ENCODE measurements at places on chromosomes 7 and 10.

DNA sequence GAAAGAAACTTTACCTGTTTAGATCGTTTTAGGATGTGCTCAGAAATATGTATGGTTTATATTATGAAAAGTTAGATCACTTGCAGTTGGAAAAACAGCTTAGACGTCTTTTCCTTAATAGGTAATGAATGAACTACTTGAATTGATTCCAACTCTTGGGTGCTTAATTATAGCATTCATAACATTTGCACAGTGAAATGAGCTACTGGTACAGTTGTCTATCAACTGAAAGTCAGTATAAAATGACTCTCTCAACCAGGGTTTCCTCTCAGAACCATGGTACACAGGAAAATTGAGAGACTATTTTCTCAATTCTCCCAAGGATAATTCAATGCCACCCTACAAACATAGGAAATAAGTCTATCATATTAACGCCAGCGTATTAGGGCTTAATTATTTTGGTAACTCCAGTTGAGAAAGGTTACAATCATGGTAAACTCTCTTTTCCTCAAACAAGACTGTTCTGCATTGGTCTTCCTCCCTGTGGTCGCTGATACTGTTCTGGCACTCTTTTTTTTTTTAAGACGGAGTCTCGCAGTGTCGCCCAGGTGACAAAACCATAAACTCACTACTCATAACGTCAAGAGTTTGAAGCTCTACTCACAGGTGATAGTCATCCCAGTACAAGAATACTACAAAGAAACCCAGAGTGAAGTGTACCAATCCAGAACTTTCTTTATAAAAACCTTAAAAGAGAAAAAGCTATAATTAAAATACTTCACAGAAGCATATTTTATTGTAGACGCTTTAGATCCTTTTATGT lies 2.0 kb downstream of the ANLN start:
- DNase-seq: no peak

- no peak for DNase-seq
Observed at GRCh38 chr7:28990200-28990960, 32.2 kb upstream of the TRIL start.

- DNase-seq: no peak
Observed at GRCh38 chr7:424961-425793, 94.5 kb downstream of the PDGFA start.

- no peak for DNase-seq
Observed at GRCh38 chr10:77591238-77591880, 46.2 kb downstream of the KCNMA1 start.

DNA sequence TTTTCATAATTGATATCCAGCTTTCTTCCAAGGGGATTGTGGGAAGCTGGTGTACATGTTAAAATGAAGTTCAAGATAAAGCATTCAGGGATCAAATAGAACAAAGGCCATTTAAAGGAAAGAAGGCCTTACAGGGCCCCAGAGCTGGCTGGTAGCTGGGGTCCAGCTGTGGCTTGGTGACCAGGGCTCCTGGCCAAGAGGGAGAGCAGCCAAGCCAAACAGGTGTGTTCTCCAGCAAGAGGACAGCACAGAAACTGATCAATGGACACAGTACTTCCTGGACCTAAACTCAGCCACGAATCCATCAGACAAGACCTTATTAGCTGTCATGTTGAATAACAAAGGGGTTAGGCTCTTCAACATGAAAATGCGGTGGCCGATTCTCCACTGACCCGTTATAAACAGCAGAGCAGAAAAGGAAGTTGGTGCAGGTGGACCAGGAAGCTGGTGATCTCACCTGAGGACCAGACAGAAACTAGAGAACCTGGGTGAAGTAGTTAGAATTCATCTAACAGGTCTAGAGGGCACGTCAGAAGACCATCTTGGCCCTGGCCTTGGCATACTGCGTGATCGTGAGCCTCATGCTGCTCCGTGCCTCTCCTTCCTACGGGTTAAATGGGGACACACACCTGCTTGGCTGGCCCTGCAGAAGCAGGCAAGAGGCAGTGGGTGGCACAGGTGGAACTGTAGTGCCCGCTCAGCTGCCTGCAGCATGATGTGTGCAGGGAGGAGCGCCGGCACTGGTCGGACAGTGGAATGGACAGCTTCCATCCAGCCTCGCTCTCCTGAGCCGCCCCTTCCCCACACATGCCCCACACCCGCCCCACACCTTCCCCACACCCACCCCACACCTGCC lies 53.8 kb downstream of the PARP12 start:
- no peak for DNase-seq

- no peak for DNase-seq
Observed at GRCh38 chr7:83769407-83769806, 120.5 kb upstream of the SEMA3E start.

- no peak for DNase-seq
Observed at GRCh38 chr7:155612658-155613057, 31.8 kb upstream of the RBM33 start.

DNA sequence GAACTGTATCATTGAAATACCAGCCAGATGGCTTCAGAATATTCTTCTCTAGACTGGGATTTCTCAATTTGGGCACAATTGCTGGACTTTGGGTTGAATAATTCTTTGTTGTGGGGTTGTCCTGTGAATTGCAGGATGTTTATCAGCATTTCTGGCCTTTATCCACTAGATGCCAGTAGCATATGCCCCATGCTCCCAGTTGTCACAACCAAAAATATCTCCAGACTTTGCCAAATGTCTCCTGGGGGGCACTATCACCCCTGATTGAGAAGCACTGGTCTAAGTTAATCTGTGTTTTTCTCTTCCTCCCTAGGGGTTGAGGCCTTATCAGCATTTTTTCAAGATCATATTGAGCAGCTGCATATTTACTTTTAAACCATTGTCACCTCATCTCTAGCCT lies 204.9 kb upstream of the SP8 start:
- DNase-seq: no peak

Data from stimulated activated CD4-positive, alpha-beta T cell treated with anti-CD3 and anti-CD28 coated beads, Interleukin-4, amount 100 ng/mL, for 48 hours (primary cell).